ENCODE measurements at places on chromosomes 6 and 20.
A peak's percentile ranks its signal among the peaks of the same experiment; 100 is the strongest.

GRCh38 chr6:32415521-32416019 is 8.6 kb upstream of the BTNL2 start:
- DNase-seq, result peak; percentile 70

GRCh38 chr20:18811904-18812303 is 1.7 kb upstream of the SCP2D1 start:
- DNase-seq, result no peak

- DNase-seq, result no peak
These were observed 27.0 kb upstream of the ADGRF5 start for GRCh38 chr6:46948699-46949098.

GRCh38 chr6:38915205-38915925 is 133.2 kb upstream of the GLP1R start:
- DNase-seq, result no peak

- no peak for DNase-seq
These were observed 779.9 kb upstream of the MAP3K7 start for GRCh38 chr6:91366781-91367180.

DNA sequence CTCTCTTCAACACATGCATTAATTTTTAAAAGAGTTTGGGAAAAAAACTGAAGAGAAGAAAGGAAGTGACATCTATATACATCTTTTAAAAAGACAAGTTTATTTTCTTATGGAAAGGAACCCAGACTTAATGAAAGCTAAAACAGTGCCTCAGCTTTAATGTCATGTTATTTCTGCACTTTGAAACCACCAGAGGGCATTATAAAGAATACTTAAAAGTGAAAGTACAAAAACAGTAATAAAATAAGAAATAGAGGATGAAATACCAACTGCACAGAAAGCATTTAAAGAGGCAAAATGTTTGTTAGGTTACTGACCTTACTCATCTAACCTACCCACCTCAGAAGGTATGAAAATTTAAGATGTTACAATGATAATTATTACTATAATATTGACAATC is 98.8 kb downstream of the HUS1B start:
- no peak for DNase-seq

DNA sequence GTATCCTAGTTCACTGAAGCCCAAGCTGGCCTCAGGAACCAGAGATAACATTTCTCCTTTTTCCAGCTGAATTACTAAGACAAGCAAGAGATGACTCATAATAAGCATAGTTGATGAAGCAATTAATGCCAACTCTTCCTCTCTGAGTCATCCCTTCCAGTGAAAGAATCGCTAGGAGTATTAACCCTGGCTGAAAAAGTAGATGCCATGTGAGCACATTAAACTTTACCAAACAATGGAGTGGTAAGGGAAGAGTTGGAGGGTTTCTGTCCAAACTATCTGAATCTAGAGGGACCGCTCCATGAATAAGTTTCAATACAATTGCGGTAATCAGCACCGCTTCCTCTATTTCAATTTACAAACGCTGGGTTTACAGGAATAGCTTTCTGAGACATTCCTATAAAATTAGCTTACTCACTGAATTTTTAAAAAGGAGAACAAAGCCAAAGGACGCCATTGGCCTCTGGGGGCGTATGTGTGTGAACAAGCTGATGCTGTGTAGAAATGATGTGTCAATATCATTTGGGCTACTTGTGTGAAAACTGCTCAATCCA is 48.3 kb downstream of the ATXN1 start:
- DNase-seq, result no peak

GRCh38 chr6:130525408-130525807 is 159.6 kb downstream of the TMEM200A start:
- no peak for DNase-seq

GRCh38 chr6:78484198-78485064 is 382.9 kb upstream of the IRAK1BP1 start:
- DNase-seq, result no peak

GRCh38 chr6:104566411-104566810 is 293.3 kb downstream of the HACE1 start:
- DNase-seq, result no peak

DNA sequence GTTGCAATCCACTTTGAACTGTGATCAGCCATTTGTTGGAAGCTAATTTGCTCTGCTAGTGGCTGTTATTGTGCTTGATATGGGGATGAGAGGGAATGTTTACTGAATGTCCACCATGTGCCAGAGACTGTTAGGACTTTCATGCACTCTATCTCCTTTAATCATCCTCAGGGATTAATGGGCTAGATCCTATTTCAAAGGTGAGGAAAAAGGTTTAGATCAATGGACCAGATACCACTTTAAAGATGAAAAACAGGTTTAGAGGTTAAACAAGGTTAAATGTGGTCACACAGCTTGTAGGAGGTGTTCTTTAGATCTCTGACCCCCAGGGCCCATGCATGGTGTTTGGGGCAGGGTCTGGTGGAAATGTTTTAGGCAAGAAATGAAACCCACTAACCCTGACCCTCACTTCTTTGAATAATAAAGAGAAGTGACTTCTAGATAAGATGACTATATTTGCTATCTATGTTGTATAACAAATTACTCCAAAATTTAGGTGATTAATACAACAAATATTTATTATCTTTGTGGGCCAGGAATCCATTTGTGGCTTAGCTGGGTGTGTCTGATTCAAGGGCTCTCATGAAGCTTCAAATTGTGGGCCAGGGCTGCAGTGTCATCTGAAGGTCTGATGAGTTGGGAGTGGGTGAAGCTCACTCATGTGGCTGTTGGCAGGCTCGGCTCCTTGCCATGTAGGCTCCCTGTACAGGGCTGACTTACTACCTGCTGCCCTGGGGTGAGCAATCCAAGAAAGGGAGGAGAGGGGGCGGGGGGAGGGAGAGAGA is 127.8 kb upstream of the FOXA2 start:
- DNase-seq, result no peak

DNA sequence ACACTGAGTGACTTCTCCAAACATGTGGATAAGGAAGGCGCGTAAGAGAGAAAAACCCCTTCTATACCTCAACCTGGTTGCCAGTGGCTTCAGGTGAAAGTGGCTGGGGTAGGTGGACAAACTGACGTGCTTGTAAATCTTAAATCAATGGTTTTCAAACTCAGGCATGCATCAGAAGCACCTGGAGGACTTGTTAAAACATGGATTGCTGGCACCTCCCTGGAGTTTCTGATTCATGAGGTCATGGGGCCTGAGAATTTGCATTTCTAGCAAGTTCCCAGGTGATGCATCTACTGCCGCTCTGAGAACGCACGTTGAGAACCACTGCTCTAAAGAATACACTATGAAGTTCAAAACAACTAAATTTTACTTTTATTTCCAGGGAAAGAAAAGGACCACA is 31.9 kb upstream of the TAB2 start:
- DNase-seq, result no peak

DNA sequence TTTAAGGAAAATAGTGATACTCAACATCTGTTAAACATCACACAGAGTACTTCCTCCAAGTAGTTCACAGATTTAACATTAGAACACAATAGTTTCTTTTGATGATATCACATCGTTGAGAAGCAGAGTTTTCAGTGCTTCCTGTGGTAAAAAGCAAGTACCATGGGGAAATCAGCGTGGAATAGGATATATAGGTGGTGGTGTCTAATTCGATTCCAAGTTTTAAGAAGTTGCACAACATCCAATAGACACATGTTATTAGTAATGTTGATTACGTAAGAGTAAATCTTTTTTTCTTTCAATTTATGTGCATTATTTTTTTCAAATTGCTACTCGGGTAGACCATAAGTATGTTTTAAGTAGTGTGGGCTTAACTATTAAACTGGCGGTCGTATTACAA is 360.7 kb downstream of the NKAIN2 start:
- DNase-seq, result no peak

DNA sequence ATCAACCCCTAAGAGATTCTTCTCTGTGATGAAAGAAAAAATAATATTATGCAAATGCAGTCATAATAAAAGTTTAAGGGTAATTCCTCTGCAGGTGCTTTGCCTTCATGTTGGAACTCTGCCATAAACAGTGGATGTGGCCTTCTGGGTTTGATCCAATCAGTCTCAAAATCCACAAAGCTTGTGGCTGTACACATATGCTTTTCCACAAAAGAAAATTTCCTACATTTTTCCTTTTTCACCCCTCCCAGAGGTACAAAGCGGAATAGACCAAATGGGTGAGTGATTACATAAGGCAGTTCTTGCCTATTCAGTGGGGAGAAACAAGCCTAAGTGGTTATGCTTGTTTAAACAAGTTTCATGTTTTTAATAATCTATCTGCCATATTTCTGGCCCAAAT is 16.7 kb downstream of the CALHM5 start:
- DNase-seq, result no peak

DNA sequence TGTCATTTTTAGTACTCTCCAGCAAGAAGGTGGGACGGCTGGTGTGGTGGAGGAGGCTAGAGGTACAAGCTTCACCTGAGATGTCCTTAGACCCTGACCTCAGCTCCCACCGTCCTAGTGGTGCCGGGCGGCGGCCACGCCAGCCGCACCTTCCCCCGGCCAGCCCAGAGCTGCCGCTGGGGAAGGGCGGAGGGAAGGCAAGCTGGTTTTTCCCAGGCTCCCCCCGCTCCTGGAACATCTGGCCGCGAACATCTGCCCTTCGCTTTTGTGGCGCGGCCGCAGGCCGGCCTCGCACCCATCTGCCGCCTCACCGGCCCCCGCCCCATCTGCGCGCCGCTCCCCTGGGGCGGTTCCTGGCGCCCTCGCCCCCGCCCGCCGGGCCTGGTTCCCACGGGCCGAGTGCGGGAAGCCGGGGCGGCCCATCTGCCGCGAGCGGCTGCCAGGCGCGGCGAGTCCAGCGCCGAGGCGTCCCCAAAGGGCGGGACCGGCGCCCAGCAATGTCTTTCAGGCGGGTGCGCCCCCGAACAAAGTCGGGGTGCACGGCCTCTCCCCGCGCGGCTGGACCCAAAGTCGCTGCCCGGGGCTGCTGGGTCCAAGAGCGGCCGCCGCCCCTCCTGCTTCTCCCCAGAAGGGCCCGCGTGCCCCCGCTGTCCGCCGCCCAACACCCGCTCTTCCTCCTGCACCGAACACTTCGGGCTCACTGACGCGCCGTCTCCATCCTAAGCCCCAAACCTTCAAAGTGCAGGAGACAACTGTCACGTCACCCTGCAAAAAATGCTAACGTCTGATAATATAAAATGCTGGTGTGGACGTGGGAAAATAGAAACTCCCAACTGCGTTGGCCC is 17.3 kb upstream of the ID1 start:
- no peak for DNase-seq
